Fibroblast of skin of scalp (primary cell): ENCODE measurements at places on chromosomes 3 and 15.

- DNase-seq = no peak
Observed at GRCh38 chr3:122255757-122256439, 69.2 kb upstream of the CSTA start.

GRCh38 chr3:170959457-170959856 is 51.0 kb upstream of the EIF5A2 start:
- no peak for DNase-seq

DNA sequence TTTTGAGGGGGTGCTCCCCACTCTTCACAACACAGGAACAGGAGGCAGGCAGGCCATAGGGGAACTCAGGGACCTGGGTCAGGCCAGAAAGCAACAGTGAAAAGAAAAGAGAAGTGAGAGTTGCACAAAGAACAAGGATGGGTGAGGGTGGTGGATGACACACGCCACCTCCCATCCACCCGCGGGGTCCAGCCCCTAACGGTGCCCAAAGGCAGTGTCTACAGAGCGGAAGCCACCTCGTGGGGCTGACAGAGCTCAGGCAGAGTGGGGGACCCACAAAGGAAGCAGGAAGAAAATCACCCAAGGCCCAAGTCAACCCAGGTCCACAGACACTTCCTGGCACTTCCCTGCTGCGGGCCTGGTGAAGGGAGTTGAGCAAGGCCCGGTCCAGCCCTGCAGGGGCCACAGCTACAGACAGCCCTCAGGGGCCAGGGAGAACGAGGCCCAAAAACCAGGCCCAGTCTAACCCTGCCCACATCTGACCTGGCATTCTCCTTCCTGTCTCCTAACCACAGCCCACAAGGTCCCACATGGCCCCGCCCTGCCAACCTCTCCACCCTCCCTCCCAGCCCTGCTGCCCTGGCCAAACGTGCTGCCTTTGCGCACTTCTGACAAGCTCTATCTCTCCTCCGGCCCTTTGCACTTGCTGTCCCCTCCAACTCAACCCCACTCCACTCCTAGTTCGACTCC is 5.9 kb downstream of the NUP210 start:
- DNase-seq = no peak

DNA sequence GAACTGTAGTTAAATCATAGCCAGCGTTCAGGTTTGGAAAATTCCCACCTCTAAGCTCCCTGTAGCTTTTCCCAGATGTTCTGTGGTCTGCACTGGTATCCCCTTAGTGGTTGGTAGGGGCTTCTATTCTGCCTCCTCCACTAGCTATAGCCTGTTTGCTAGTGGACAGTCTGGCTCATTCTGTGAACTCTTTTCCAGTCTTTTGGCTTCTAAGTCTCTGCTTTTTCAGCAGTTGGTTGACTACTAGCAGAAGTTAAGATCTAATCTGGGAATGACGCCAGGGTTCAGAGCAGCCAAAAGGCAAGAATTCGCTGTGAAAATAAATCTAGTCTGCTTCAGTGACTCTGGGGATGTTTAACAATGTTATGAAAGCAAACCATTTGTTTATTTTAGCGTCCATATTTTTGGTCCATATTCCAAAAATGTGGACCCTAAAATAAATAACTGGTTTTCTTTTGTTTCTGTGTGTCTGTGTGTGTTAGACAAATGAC is 73.7 kb upstream of the WDR72 start:
- peak; percentile 51 for DNase-seq

GRCh38 chr3:118941236-118941635 is 93.4 kb downstream of the IGSF11 start:
- DNase-seq = no peak

- DNase-seq = no peak
Observed at GRCh38 chr15:54345301-54345700, 367.1 kb downstream of the UNC13C start.

GRCh38 chr15:78909791-78910228 is 35.0 kb downstream of the CTSH start:
- peak; percentile 42 for DNase-seq

DNA sequence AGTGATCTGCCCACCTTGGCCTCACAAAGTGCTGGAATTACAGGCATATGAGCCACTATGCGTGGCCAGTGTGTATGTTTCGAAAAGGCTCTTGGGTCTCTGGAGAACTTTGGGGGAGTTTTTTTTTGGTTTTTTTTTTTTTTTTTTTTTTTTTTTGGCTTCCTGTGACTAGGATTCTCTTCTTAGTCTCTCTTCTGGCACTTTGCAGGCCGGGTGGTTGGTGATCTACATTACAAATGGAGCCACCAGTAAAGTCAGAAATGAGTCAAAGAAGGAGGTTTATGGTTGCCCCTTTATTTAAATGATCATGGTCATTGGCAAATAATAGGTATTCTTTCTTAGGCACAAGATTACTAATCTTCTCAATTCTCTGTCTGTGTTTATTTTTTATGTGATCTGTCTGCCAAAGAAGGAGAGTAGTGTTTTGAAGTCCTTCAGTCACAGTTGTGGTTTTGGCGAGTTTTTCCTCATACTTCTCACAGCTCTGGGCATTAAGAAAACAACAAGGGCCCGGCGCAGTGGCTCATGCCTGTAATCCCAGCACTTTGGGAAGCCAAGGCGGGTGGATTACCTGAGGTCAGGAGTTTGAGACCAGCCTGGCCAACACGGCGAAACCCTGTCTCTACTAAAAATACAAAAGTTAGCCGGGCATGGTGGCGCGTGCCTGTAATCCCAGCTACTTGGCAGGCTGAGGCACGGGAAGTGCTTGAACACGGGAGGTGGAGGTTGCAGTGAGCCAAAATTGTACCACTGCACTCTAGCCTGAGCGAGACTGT is 38.3 kb downstream of the PDE8A start:
- DNase-seq = no peak

DNA sequence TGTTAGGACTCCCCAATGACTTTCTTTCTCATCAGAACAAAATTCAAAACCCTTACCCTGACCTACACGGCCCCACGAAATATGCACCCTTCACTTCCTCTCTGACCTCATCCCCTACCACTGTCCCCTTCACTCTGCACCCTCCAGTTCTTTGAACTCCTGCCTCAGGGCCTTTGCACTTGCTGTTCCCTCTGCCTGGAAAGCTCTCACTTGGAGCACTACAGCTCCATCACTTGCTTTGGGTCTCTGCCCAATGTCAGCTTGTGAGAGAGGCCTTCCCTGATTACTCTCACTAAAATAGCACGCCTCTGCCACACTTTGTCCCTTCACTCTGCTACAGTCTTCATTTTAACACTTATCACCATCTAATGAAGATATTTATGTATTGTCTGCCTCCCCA is 32.8 kb upstream of the SMAD3 start:
- no peak for DNase-seq

DNA sequence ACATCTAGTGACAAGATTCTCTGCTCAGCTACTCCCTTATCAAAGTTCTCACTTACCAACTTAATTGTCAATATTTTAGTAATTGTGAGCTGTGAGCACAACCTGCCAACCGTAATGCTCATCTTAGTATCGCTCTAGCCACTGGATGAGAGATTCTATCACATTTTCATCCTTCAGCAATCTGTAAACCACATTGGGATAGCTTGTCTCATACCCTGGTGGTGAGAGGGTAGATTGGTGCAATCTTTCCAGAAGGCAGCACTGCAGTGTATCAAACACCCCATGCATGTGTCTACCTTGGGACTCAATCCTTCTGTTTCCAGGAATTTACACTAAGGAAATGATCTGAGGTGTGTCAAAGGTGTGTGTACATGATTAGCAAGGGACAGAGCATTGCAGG is 18.9 kb upstream of the ATP8B4 start:
- DNase-seq = no peak

DNA sequence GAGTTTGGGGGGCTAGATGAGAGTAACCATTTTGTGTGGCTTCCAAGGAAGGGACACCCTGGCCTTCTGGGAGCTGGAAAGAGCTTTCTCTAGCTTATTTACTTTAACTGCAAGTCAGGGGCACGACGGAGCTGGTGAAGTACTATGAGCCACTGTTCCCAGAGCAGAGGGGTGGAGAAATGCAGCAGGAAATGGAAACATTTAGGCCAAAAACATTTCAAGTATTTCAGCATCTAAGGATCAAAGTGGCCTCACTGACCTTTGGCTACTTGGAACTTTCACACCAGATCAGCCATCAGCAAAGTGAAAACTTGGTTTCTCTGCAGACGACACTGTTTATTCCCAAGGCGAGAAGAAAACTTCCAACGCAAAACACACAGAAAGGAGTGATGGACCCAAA is 7.9 kb downstream of the DGKG start:
- no peak for DNase-seq

GRCh38 chr3:78101384-78101783 is 1061.5 kb downstream of the ROBO2 start:
- DNase-seq = peak; percentile 92

GRCh38 chr15:90225504-90226234 is 8.1 kb downstream of the CIB1 start:
- no peak for DNase-seq

DNA sequence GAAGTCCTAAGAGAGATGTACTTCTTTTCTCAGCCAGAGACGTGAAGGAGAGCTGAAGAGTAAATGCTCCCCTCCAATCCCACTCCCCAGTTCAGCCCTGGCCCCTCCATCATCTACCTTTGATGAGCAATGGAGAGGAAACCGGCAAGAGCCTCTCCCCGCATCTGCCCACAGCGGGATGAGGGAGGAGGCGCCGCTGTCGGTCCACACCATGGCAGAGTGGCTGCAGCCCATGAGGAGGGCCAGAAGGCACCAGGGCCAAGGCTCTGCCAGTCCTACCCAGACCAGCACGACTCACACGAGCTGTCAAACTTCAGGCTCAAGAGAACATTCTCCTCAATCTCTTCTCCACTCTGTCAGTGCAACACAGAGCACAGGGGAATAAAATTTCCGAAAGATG is 129.8 kb downstream of the OSBPL10 start:
- DNase-seq = no peak

DNA sequence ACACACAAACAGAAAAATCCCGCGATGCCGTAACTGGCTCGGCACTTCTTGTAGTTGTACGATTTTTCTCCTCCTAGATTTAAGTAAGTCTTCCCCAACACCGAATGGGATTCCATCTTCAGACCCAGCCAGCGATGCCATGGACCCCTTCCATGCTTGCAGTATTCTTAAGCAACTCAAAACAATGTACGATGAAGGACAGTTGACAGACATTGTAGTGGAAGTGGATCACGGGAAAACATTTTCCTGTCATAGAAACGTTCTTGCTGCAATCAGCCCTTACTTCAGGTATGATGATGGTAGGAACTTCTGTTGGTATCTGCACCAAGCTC is 763 bp downstream of the KBTBD8 start:
- no peak for DNase-seq

DNA sequence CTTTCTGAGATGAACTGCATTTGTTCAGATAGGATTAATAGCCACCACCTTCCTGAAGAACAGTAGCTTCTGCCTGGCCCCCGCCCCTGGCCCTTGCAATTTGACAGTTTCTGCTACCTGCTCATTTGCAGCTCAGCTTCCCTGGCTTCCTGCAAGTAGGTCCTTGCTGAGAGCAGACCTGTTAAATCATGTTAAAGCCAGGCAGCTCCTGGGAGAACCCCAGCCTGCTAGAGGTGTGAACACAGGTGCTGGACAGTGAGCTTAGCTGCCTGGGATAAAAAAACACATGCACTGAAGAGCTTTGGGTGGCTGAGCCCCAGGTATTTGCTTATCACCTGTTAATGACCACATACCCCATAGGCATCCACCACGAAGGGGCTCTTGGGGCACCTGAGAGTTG is 143.4 kb downstream of the PTPRG start:
- no peak for DNase-seq

DNA sequence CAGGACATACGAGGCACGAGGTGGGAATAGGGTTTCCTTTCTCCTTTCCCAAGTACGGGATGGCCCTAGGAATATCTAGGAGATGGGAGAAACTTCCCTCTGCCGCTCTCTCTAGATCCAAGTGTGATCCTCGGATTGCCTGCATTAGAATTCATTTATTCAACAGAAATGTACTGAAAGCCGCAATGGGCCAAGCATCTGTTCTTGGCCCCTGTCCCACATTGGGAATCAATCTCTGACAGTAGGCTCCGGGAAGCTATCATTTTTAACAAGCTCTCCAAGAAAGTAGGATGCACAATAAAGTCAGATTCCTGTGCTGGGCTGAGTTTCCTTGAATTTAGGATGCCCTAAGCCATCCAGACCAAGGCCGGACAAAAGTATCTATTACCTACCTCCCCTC is 37.2 kb upstream of the CA12 start:
- no peak for DNase-seq

DNA sequence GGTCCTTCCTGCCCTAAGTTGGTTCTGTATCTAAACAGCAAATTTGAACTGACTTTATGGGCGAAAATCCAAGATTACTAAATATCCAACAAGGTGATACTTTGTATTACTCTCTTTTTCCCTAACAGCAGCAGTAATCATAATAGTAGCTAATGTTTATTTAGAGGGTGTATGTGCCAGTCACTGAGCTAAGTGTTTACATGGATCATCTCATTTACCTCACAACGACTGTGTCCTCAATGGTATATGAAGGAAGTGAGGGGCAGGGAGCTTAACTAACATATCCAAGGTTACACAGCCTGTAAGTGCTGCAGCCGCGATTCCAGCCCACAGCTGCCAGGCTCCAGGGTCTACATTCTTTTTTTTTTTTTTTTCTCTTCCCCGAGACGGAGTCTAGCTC is 10.3 kb upstream of the LRRC34 start:
- DNase-seq = no peak

GRCh38 chr15:76470691-76471090 is 134.1 kb downstream of the ISL2 start:
- peak; percentile 38 for DNase-seq

GRCh38 chr3:144275005-144275404 is 303.4 kb downstream of the DIPK2A start:
- no peak for DNase-seq

DNA sequence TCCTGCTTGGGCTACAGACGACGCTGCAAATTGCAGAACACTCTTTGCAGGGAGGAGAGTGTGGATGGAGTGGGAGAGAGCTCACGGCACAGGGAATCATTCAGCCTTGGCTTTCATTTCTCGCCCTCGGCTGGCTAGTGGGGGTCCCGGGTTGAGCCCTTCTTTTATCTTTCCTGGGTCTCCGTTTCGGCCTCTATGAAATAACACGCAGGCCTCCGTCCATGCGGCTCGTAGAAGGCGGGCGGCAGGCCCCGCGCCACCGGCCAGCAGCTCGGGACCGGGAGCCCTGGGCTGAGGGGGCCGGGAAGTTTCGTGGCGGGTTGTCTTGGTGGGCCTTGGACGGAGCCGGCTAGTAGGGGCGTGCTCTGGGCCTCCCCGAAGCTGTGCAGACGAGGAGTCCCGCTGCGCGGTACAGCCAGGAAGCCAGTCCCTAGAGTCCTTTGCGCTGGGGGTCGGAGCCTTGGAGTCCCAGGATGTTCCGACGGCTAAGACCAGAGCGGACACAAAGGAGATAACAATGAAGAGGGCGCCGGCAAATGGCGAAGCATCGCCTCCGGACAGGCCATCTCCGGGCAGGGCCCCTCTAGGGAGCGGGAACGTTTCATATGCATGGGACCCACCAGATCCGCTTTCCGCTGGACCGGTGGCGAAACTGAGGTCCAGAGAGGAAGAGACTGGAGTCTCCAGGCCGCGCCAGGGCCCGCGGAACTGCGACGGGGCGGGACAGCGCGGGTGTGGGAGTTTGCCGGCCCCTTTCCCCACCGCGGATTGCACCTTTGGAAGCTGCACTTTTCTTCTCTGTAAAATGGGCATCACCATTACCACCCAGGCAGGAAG is 4.3 kb downstream of the RNU6-1 start:
- DNase-seq = no peak
